NCI-H1048 (cell line): ENCODE measurements at places on chromosomes 7 and 10.
A peak's percentile ranks its signal among the peaks of the same experiment; 100 is the strongest.

DNA sequence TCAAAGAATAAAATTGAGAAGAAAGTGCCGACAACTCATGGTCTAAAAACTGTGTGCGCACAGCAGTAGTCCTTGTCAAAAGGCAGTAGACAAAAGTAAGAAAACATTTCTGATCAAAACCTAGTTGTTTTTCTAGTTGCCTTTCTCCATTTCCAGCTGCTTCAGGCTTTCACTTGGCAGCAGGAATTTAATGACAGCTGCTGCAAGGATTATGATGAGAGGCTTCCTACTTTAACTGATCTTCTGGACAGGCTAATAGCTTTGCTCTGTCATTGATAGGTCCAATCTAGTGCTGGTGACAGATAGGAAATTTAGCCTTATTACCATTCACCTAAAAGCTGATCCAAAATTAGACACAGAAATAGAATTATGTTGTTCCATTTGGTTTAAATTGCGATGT, 110.7 kb upstream of the SEMA3C start:
- no peak for DNase-seq

GRCh38 chr10:49538381-49539319, at the start of gene ERCC6:
Gene ERCC6 (minus strand): TSS chr10:49539121.
- peak; percentile 97 for DNase-seq

GRCh38 chr7:30642789-30643188, 39.5 kb downstream of the CRHR2 start:
- DNase-seq = no peak

DNA sequence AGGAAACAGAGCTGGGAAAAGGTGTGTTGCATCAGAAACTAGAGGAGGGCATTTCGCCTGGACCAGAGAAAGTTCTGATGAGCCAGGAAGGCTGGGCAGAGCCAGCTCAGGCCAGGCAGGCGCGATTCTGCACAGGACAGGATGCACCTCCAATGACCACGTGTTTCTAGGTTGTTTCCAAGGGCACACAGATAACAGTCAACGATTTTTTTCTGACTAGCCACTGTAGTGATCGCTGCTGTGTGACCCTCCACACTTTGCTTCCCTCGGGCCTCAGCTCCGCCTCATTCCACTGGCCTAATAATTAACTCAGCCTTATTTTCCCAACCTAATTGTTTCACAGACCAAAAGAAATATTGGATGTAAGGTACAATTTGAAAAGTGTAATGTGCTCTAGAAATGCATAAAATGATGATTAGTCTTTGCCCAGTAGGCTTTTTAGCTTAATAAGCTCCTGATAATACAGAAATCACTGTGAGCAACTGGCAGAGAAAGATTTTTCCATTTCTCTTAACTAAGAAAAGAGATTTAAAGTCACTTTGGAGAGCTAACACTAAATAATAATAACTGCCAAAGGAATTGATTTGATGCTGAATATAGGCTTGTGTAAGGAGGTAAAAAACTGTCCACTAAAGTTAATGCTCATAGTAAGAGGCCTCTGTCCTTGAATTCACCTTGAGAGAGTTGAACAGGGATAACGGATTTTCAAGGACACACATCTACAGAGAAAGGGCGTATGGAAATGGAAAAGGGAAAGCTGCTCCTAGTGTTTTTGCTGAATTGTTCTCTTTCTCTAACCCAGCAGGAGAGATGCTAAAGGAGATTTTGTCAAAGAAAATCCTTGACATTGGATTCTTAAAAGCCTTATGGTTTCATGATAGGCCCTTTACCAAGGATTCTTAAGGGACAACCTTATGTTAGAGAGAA, 291.0 kb upstream of the C7orf33 start:
- no peak for DNase-seq

DNA sequence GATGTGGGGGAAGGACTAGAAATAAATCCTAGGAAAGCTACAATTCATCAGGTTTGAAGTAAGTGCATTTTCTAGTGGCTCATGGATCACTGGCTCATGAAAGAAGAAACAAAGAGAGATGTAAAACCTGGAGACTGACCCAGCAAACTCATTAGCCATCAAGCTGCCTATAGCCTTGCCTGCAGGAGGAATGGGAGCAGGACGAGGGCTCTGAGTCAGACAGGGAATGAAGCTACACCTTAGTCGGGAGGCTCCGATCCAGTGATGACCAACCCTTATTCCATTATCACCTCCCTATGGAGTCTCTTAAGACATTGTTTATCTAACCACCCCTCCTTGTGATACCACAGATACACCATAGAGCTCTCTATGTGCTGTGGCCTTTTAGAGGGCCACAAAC, 112.5 kb upstream of the WDR11 start:
- no peak for DNase-seq
